ENCODE measurements at places on chromosomes 4 and X.

- peak; percentile 65 for DNase-seq
Observed at GRCh38 chr4:8315435-8316250, 46.1 kb downstream of the HTRA3 start.

GRCh38 chr4:139684351-139684750, 18.7 kb downstream of the MGST2 start:
- DNase-seq = no peak

DNA sequence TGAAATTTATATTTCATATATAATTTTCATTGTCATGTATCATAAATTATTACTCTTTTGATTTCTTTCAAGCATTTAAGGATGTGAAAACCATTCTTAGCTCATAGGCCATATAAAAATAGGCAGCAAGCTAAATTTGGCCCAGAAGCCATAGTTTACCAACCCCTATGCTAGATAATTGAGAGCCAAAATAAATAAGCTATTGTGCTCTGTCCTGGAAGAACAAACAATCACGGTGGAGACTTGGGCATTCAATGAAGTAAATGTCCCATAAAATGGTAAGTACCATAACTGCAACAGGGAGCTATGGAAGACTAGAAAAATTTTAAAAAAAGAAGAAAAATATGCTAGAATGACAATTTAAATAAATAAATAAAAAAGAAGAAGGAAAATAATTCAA, 60.9 kb upstream of the PACRGL start:
- DNase-seq = no peak

DNA sequence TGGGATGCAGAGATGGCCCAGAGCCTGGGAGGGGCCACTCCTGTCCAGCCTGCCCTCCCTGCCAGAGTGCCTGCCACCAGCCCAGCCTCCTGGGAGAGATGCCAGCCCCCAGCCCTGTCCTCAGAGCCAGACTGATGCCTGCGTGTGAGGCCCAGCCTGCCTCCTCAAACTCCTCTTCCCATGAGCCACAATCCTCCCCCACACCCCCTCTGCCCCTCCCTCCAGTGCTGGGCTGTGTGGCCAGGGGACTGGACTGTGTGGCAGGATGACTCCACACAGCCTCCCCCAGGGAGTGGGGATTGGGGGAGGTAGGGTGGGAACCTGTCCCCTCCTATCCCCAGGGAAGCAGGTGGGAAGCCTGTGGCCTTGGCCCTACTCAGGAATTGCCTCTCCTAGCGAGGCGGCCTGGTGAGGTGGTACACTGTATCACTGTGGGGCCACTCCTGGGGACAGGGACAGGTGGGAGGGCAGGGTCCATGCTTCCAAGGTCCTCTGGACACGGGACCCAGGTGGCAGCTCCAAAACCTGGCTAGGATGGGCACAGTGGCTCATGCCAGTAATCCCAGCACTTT, 4.3 kb upstream of the SH3BP2 start:
- no peak for DNase-seq

DNA sequence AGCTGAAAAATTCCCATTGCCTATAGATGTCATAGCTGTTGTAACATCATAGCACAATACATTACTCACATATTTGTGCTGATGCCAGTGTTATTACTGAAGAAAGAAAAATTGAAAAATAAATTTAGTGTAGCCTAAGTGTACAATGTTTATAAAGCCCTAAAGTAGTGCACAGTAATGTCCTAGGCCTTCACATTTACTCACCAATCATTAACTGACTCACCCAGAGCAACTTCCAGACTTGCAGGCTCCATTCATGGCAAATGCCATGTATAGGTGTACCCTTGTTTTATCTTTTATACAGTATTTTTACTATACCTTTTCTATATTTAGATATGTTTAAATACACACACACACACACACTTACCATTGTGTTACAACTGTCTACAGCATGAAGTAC, 265.4 kb upstream of the MAGEB18 start:
- no peak for DNase-seq

DNA sequence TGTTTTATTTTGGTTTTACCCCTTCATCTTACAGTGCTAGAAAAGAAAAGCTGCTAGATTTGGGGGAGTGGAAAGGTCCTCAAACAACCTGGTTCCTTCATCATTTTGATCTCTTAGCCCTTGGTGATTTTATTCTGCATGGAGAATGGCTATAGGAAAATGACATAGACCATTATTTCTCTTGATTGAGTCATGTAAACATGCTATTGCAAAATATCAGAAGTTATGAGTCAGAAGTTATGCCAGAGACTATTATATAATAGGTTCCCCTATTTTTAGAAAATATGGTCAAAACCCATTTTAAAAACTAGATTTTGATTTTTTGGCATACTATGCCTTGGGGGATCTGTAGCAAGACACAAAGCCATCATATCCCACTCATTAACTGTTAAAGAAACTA, 83.7 kb upstream of the FAM9C start:
- peak; percentile 49 for DNase-seq

DNA sequence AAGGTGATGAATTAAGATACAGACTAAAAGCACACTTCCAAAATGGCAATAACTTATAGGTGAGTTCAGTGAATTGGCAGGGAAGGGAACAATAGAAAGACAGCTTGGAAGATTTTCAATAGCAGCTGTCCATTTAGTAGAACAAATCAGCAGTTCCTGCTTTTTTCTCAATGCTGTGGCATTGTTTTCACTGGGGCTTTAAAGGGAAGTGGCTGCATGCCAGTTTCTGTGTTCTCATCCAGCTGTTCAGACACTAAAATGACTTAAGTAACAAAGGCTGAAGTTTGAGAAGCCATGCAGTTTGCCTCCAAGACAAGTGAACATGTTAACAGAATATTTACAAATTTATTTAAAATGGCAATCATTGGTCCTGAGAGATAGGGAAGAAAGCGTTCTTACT, 291.9 kb downstream of the FAM47A start:
- no peak for DNase-seq

GRCh38 chrX:19063030-19063429, 59.2 kb downstream of the ADGRG2 start:
- no peak for DNase-seq

- no peak for DNase-seq
Observed at GRCh38 chrX:106467422-106467821, 144.4 kb upstream of the RADX start.

- peak; percentile 41 for DNase-seq
Observed at GRCh38 chrX:38804682-38805431, 3.6 kb downstream of the MID1IP1 start.

DNA sequence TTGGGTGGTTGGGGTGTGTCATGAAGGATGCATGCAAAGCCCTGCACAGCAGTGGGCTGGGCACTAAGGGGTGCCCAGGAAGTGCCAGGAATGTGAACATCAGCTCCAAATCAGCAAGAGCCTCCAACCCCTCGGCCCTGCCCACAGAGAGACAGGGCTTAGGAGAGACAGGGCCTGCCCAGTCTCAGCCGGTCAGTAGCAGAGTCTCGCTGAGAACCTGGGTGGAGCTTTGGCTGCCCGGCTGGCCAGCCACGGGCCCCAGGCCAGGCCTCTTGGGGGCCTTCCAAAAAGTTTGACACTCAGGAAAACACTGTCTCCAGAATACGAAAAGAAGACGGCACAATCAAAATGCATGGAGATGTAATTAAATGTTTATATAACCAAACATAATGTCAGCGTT, 4.3 kb upstream of the MXD4 start:
- DNase-seq = no peak

- DNase-seq = no peak
Observed at GRCh38 chr4:144223661-144224060, 83.1 kb upstream of the GYPA start.

- DNase-seq = no peak
Observed at GRCh38 chrX:100417681-100418080, 7.6 kb upstream of the PCDH19 start.

- no peak for DNase-seq
Observed at GRCh38 chr4:30495651-30496310, 224.4 kb upstream of the PCDH7 start.

GRCh38 chr4:89290727-89291516, 16.7 kb downstream of the GPRIN3 start:
- DNase-seq = no peak

- no peak for DNase-seq
Observed at GRCh38 chrX:4240541-4241194, 527.2 kb upstream of the PRKX start.

GRCh38 chr4:98540803-98541202, 117.6 kb downstream of the TSPAN5 start:
- no peak for DNase-seq

DNA sequence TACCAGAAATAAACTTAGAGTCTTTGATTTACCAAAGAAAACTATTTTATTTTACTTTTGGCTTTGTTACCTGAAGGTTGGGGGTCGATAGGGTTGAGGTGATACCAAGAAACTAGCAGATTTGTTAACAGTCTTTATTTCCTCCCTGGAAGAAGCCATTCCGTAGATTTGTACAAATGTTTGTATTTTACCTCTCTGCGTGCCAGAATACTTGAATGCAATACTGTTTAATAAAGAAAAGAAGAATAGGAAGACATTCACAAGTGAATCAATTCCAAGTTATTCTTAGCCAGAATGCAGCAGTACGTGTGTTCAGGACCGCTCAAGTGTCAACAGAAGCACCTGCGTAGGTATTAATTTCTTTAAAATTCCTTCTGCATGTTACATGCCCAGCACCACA, 260.3 kb upstream of the TENM3 start:
- DNase-seq = no peak

- no peak for DNase-seq
Observed at GRCh38 chr4:158782551-158783360, 13.9 kb downstream of the FNIP2 start.

DNA sequence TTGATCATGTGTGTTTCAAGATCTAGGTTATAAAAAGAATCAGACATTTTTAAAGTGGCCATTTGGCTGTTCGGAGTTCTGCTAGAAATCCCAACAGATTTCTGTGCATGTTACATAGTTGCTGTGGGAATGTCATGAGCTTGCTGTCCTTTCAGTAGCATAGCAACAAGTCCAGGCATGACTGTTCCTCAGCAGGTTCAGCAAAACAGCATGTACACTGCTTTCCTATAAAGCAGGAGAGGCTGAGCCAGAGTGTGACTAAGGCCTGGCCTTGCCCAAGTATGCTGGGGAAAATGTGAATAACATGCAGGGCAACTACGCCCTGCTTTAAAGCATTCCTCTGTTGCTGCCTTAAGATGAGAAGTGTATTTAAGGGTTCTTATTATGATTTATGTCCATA, 217.1 kb upstream of the SMIM31 start:
- no peak for DNase-seq

GRCh38 chr4:187321711-187322110, 598.1 kb upstream of the FAT1 start:
- DNase-seq = no peak

- no peak for DNase-seq
Observed at GRCh38 chr4:186981161-186981560, 257.5 kb upstream of the FAT1 start.

DNA sequence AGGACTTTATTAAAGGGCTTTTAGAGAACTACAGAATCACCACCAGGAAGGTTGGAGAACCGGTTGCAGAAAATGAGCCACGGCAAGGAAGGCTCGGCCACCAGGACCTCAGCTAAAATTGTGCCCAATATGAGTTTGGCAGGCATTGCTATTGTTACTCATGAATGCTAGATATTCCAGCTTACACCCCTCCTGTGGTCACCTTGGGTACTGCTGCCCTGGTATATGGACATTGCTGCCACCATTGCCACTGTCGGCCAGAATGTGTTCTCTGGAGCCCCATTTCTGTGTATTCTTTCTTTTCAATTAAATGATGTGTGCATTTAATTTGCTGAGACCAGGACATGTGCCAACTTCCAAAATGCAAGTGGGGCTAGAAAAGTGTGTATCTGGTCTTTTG, 626.7 kb upstream of the BOD1L1 start:
- DNase-seq = peak; percentile 29

GRCh38 chr4:113524505-113525186, 236.9 kb downstream of the CAMK2D start:
- DNase-seq = no peak

- no peak for DNase-seq
Observed at GRCh38 chr4:109029987-109030386, 267.1 kb upstream of the ETNPPL start.

- peak; percentile 66 for DNase-seq
Observed at GRCh38 chr4:122602277-122603142, 18.4 kb downstream of the IL21 start.

- DNase-seq = no peak
Observed at GRCh38 chrX:151879856-151880255, 32.8 kb upstream of the MAGEA4 start.

DNA sequence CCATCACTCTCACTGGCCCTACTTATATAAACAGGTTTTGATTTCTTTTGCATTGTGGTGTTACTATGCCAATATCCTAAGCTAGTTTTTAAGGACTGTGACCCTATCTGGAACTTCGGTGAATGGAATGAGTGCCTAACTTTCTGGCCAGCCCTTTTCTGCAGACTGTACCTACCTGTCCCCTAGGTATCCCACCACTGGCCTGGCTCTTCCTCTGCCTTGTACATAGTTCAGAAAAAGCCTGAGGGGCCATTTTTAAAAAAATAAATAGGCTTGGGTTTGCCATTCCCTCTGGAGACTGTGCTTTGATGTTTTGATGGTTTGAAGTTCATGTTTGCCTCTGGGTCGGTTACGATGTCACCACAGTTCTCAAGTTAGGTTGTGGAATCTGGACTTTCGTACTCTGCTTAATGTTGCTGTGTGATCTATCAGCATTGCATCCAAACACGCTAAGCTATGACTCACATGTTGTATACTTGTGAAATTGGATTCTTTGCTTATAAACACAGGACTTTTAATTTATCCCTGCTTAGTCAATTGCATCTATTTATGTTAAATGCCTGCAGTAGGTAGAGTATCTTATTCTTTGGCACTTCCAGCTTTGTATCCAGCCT, 182.0 kb downstream of the ANKRD50 start:
- peak; percentile 76 for DNase-seq

DNA sequence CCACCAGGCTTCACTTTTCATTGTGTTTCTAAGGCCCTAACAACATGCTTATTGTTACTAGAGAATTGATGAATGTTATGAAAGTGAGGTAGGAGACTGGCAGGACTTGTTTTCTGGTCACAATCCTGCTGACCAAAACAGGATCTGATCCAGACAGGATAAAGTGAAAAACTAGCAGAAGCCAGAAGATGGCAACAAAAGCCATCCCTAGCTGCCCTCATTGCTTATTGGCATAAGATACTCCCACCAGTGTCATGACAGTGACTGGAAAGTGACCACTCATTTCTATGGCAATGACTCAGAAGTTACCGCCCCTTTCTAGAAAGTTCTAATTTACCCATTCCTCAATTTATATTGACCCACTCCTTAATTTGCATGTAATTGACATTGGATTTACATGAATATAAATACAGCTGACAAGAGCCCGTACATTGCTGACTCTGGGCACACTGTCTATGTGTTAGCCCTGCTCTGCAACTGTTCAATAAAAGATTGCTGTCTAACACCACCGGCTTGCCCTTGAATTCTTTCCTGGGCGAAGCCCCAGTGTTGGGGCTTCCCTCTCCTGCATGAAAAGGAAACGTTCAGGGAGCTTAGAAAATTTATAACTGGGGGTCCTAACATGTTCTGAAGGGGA, 30.0 kb upstream of the FGG start:
- DNase-seq = no peak

- DNase-seq = no peak
Observed at GRCh38 chrX:38563030-38563429, 1.7 kb downstream of the TSPAN7 start.

GRCh38 chr4:53366301-53366716, 448 bp upstream of the SCFD2 start:
- no peak for DNase-seq

- DNase-seq = no peak
Observed at GRCh38 chrX:78619834-78620233, 39.3 kb downstream of the RTL3 start.

All from SW480 (cell line).